ENCODE measurements at places on chromosomes 2 and 18.

DNA sequence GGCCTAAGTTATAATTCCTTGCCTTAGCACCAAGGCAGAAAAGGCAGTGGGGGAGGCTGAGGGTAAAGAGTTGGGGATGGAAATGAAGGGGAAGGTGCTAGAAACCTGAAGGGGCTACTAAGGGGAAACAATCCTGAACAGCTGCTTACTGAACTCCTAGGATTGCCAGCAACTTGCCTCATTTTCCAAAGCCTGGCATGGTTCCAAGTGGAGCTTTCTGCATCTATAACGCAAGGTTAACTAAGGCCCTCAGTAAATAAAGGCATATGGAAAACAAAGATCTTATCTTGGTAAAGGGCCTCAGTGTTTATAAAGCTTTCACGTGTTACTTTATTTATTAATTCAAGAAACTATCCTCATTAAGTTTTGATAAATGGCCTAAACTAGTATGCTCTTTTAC is 10.9 kb downstream of the MEP1B start:
- no peak for DNase-seq

DNA sequence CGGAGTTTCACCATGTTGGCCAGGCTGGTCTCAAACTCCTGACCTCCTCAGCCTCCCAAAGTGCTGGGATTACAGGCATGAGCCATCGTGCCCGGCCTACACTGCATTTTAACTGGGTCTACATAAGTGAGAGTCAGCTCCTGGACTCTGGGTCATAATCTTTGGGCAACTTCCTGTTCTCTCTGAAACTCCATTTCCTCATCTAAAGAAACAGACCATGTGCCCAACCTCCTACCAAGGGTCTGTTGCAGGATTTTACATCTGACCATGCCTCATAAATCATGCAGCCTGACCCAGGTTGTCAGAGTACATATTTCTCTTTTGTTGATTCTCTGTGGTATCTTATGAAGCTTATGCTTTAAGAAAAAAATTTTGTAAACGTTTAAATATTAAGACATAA is 280.4 kb downstream of the ALPK2 start:
- no peak for DNase-seq

DNA sequence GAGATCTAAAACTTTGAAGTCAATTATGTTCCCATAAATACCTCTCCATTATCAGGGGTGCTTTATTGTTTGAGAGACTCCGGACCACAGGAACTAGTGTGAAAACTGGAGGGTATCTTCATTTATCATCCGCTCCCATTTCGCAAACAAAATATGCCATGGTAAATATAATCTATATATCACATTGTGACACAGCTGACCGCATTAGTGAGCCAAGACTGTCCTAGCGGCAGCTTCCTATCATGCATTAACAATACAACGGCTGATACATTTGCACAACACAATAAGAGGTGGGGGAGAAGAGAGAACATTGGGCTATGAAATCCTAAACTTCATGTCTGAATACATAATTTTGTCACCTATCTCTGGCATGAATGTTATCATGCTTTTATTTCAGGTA is 29.5 kb downstream of the BCL11A start:
- DNase-seq, result no peak

DNA sequence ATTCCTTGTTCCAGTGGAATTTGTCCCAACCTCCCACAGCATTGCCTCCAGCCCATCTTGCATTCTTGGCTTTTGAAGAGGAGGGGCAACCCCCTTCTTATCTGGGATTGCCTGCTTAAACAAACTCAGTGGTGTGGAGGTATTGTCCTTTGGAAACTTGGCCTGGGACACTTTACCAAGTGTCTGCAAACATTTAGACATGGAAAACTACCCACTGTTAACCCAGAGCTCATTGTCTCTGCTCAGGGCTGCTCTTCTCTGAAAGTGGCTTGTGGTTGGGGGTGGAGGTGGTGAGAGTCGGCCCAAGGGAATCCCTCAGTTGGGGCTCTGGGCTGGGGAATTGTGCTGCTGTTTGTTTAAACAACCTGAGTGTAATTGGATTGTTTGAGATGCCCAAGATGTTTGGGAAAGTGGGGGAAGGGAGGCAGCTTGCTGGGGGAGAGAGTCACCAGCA is 178.3 kb upstream of the GATA6 start:
- DNase-seq, result no peak

GRCh38 chr18:62758591-62758990 is 43.2 kb downstream of the PHLPP1 start:
- no peak for DNase-seq

GRCh38 chr2:217981084-217981730 is 21.6 kb downstream of the TNS1 start:
- no peak for DNase-seq

Data from iPS-NIHi11 (cell line).